ENCODE measurements at places on chromosomes 2 and 18.

DNA sequence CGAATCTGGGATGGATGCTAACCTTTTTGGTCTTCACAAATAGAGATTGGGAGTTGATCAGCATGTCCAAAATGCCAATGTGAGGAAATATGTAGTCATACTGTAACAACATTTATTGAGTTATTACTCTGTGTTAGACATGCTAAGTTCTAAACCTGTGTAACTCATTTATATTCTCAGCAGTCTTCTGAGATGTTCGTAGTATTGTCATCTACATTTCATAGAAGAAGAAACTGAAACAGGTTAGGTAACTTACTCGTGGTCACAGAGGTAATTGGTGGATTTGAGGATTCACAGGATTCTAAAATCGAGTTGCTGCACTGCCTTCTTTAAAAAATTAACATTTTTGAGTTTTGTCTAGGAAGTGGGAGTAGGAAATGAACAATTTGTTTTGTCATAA lies 162.1 kb downstream of the UBE2E3 start:
- no peak for DNase-seq

- no peak for DNase-seq
Observed at GRCh38 chr18:78352910-78353309, 626.7 kb upstream of the SALL3 start.

- peak; percentile 27 for DNase-seq
Observed at GRCh38 chr2:102005989-102006885, 14.5 kb downstream of the IL1R2 start.

DNA sequence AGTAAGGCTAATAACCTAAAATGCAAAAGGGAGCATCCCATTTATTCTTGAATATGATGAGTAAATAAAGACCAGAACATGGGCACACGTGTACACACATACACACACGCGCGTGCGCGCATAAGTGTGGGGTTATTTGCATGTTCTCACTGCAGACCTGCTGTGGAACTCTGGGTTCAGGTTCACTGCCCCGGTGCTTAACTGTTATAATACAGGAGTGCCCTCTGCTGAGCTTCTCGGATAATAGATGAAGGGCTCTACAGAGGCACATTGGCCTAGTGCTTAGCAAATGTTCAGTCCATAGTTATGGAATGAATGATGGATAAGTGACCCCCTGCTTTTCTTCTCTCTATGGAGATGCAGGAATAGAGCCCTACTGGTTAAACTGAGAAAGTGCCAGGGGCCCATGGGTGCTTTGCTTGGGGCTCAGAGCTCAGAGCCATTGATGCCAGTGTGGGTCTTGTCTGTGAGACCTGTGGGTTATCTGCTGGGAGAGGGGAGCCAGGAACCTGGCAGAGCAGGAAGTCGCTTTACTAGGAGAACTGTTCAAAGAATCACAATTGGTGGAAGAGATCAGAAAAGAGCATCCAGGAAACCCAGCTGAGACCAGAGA lies 3.6 kb upstream of the ARL4C start:
- peak; percentile 68 for DNase-seq

- no peak for DNase-seq
Observed at GRCh38 chr2:133476931-133477615, 91.2 kb downstream of the NCKAP5 start.

DNA sequence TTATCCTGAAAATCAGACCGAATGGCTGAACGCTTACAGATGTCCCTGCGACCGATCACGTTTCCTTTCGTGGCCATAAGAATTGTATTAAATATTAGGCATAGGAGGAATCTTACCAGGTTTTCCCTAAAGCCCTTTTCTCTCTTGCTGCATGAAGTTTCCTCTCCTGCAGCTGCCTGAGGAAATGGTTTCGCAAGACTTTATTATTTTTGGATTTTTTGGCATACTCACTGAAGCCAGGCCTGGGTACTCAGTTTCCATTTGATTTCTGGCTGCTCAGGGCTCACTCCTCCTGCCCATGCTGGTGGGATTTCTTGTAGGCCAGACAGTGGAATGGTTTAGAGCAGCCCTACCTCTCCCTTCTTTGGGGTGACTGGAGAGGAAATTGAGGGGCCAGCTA lies 114.0 kb downstream of the KLHL29 start:
- DNase-seq = no peak

GRCh38 chr2:205197468-205198139 lies 484.7 kb upstream of the NRP2 start:
- peak; percentile 14 for DNase-seq

GRCh38 chr2:42071791-42072190 lies 24.0 kb downstream of the PKDCC start:
- DNase-seq = no peak
